ENCODE measurements at places on chromosomes 1 and 21. TPM values are rescaled to one million over a fixed set of nuclear protein-coding genes. Genes with fewer than 3 reads are reported as not detected.

The NOS1AP gene
- total RNA-seq, result 2.4 TPM

The INKA2 gene
- total RNA-seq, result 23.4 TPM

The LCE2B gene
- total RNA-seq, result not detected

The FMO4 gene
- total RNA-seq, result 6.9 TPM

The PRKCZ gene
- 15.3 TPM for total RNA-seq

The ZBTB8OS gene
- total RNA-seq, result 34.4 TPM

The NBPF6 gene
- not detected for total RNA-seq

The AHCTF1 gene
- 21.6 TPM for total RNA-seq

DNA sequence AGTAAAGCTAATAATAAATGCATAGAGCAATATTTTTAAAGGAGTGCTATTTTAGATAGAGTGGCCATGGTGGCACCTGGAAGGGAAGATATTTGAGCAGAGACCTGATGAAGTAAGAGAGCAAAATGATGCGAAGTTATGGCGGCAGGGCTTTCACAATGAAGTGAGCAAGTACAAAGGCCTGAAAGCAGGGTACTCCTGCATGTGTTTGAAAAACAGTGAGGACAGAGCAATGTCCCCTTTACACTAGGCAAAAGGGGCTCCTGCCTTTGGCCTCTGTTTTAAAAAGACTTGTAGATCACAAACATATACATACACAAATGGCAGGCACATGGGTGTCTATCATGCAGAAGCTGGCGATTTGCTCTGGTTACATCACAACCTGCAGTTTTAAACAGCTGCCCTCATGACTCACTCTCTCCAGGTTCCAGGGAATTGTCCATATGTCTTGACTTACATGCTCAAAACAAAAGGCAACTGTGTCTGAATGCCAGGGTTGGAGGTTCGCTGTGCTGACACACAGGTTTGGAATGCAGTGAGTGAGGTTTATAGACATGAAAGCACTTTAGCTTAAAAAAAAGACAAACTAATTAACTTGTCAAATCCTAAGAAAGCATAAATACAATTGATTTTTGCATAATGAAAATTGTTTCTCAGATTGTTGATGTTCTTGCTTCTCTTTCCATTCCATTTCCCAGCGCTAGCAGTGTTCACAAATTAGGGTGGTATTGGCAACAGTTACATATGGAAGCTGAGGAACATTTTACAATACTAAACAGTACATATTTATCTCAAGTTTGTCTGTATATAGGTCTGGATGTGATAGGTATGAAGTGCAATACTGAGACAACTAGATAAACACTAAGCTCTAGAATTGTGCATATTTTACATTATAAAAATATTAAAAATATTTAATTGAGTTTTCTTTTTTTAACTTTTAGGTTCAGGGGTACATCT lies 313.9 kb downstream of the BARHL2 start:
- DNase-seq, result no peak

- no peak for DNase-seq
Observed at GRCh38 chr1:158506369-158506987, 34.5 kb downstream of the OR10R2 start.

GRCh38 chr1:16073490-16074119 lies at the start of gene FAM131C:
FAM131C (minus strand) TSS chr1:16073651; CDS start chr1:16073442, 209 bp downstream.
- DNase-seq, result no peak

DNA sequence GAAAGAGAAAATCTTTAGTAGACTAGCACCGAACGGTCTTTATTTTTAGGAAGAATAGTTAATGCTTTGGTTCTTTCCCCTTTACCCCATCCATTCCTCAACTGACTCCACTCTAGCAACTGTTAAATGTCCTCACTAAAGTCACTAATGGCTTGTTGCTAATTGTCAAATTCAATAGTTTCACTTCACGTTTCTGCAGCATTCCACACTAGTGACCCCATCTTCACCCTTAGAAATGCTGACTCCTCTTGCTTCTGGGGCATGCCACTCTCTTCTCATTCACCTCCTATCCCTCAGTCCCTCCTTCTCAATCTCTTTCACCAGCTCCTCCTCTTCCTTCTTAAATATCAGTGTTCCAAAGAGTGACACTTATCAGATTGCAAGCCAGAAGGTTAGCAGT lies 19.4 kb upstream of the CADM3 start:
- no peak for DNase-seq

GRCh38 chr1:27109103-27109822 lies 45.7 kb downstream of the SLC9A1 start:
- DNase-seq, result no peak

DNA sequence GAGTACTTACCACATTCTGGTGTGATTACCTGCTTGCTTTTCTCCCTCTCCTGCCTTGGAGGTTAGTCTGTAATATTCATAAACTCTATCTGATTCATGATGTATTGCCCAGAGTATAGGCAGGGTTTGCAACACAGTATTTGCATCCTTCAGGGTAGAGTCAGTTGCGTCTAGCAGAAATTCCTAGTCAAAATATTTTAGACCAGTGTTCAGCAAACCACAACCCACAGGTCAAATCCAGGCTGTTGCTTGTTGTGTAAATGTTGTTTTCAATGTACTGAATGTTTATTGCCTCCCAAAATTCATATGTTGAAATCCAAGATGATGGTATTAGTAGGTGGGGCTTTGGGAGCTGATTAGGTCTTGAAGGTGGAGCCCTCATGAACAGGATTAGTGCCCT lies 82.9 kb downstream of the NGF start:
- DNase-seq, result no peak

GRCh38 chr1:61337441-61337951 lies 255.1 kb downstream of the NFIA start:
- DNase-seq, result no peak

DNA sequence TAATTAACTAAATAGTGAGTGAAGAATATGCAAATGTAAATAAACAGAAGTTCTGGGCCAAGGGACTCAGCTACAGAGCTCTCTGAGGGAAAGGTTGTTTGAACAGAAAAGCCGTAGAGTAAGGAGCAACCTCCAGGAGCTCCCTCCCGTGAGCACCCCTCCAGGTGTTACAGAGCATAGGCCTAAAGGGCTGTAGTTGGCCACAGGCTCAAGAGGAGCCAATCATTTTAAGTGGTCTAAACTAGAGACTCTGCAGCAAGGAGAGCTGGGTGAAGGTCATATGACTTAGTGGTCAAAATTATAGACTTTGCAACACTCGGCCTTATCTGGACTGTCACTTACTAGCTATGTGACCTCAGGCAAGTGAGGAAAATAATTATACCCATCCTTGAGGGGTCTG lies 19.1 kb upstream of the RXRG start:
- no peak for DNase-seq

GRCh38 chr1:41508290-41508689 lies 23.8 kb upstream of the EDN2 start:
- no peak for DNase-seq

DNA sequence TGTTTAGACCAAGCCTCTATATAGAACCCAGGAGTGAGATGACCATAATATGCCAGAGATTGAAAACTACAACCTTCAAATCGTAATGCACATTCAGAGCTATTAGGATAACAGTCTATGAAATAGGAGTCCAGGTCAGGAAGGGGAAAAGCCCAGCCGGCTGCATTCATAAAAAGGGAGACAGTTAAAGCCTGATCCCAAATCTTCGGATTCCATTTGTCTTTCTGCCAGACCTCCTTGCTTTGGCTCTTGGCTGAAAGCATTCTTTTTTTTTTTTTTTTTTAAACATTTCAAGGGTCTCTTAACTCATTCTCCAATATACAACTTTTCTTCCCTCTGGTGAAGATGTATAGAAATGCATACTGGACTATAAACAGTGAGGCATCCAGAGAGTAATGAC lies 81.1 kb downstream of the NTPCR start:
- DNase-seq, result no peak

DNA sequence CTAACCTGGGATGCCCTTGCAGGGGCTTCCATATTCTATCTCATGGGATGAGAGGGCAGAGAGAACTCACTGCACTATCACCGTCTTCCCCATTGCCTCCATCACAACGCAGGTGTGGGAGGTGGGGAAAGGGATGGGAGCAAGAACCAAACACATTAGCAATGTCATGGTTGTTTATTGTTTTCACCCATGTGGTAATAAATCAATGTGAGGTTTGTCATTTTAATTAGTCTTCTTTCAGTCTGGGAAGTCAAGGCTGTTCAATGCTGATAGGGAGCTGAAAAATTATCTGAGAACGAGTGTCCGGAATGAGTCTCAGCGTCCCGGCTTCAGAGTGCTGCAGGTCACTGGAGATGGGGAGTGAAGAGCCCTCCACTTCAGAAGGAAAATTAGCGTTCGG lies 268.5 kb downstream of the DUSP10 start:
- no peak for DNase-seq

DNA sequence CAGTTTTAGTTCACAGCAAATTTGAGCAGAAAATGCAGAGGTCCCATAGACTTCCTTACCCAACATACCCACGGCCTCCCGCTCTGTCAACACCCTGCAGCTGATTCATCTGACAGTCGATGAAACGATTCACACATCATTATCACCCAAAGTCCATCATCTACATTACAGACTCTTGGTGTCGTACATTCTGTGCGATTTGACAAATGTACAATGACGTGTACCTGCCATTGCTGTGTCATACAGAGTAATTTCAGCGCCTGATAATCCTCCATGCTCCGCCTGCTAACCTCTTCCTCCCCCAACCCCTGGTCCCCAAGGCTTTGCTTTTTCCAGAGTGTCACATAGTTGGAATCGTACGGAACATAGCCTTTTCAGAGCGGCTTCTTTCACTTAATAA lies 94.7 kb upstream of the SLC25A33 start:
- no peak for DNase-seq

- no peak for DNase-seq
Observed at GRCh38 chr1:214665606-214666110, 62.7 kb downstream of the CENPF start.

- no peak for DNase-seq
Observed at GRCh38 chr1:30887485-30888315, 20.9 kb downstream of the SDC3 start.

- no peak for DNase-seq
Observed at GRCh38 chr21:41639766-41640165, 127.1 kb downstream of the RIPK4 start.

DNA sequence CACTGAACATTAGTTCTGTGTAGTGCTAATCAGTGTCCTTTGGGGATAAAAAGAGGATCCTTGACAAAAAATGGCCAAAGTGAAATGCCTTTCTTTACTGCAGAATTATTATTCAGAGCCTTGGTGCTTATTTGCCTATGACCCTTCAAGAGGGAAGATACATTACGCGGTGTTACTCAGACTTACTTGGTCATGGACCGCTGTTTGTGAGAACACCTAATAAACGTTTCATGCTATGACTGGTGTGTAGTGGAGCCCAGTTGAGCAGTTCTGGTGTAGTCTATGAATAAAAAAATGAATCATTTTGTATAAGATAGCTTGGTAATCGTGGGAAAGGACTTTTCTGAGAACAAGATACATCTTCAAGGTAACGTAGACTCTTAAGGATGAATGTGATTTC lies 8.3 kb downstream of the NFYC start:
- DNase-seq, result no peak

- DNase-seq, result no peak
Observed at GRCh38 chr1:11473491-11474034, 5.4 kb upstream of the DISP3 start.

DNA sequence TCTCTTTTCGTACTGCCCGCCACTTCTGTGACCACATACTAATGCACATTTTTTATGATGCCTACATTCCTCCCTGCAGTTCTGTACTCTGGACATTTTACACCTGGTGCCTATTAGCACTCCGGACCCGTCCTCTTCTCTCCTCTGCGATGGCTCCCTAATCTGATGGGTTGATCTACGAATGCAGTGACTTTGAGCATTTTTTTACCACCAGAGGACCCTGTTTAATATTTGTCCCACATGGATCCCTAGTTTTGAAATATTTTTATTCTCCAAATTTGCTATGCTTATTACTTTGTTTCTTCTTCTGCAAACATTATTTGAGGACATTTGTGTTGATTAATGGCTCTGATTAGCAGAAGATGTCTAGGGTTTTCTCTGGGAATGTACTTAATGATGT lies 5.2 kb downstream of the PPFIA4 start:
- peak; percentile 11 for DNase-seq

- no peak for DNase-seq
Observed at GRCh38 chr1:93779540-93780165, 98.0 kb upstream of the BCAR3 start.

GRCh38 chr21:16742131-16742641 lies 770.7 kb upstream of the CXADR start:
- DNase-seq, result no peak

- no peak for DNase-seq
Observed at GRCh38 chr1:163813251-163813650, 491.5 kb downstream of the NUF2 start.

DNA sequence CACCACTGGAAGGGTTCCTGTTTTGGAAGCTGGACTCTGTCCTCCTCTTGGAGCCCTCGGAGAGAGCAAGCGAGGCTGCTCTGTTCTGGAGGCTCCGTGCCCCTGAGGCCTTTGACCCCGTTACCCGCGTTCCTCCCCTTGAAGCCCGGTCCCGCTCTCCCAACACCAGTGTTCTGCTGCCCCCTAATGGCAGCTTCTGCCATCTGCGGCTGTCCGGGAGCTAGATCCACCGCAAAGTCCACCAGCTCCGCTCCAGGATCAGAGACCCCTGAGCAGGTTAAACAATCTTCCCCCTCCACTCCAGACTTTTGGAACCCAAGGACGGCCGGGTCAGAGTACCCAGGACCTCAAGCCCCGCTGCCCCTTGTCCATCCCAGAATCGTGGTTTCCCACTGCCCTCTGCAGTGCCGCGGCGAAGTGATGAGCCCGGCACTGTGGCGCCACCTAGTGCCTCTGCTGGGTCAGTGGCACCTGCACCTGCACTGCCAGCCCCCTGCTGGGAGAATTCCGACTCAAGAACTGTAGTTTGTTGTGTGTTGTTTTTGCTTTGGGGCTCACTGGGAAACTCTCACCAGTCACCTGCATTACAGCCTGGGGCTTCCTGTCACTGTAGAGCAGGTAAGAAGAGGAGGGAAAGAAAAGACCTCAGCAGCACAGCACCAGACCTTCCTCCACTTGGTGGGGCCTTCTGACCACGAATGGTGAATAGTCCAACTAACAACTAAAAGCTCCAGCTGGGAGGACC lies 63.5 kb upstream of the NFASC start:
- peak; percentile 75 for DNase-seq

DNA sequence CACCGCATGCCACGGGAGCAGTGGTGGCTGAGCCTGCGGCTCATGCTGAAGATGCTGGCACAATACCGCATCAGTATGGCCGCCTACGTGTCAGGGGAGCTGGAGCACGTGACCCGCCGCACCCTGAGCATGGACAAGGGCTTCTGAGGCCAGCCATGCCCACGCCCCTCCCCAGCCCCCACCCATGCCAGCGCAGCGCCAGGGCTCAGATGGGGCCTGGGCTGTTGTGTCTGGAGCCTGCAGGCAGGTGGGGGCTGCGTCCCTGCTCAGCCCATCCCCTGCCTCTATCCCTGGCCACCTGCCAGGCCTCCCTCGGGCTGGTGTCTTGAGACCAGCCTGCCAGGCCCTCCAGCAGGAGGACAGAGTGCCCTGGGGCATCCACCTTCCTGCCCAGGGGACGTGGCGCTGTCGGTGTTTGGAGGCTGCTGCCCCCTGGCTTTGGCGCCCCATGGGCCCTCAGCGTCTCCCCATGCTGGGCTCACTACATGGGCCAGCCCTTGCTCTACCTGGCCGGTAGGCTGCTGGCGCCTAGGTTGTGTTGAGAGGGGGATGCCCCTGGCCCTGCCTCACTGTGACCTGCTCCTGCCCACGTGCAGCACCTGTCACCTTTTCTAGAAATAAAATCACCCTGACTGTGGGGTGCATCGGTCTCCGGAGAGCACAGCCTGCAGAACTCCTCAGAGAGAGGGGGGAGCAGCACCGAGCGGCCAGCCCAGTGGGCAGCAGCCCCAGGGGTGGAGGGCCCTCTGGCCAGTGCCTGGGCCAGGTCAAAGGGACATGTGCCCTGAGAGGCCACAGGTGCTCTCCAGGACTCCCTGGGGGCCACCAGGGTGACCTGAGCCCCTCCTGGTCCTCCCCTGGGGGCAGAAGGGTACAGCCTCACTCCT lies 12.2 kb downstream of the CFAP410 start:
- no peak for DNase-seq
